ENCODE measurements at places on chromosomes 7 and 10.
A peak's percentile ranks its signal among the peaks of the same experiment; 100 is the strongest.

DNA sequence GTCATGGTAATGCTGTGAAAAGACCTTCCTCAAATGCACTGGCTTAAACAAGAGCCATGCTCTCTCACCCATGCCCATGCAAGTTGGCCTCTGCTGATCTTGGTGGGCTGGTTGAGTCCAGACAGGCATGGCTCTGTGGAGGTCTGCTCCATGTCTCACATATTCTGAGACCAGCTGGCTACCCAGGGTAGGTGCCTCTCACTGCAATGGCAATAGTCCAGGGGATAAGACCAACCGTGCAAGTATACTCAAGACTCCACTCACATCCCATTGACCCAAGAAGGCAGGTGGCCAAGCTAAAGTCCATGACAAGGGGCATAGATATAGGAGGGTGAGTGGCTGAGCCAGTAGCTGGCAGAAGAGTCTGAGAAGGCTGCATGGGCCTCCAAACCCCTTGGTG is 14.2 kb upstream of the EBF3 start:
- DNase-seq: no peak

GRCh38 chr10:110274072-110274627 is 30.6 kb downstream of the SMNDC1 start:
- DNase-seq: no peak

DNA sequence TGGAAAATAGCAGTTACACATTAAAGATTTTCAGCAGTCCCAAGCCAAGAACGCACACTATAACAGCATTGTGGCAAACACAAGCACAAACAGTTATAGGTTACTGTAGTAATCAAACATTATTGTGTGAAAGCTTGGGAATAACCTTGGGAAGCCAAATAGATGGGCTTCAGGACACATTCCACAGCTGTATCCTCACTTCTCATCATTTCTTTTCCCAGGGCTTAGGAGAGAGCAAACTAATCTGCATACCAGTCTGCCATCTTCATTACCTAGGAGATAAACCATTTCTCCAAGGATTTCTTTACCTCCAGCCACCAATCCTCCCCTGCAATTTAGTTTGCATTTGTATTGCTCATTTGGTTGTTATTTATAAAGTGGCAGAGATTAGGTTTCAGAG is 352.4 kb downstream of the SH2D4B start:
- no peak for DNase-seq

DNA sequence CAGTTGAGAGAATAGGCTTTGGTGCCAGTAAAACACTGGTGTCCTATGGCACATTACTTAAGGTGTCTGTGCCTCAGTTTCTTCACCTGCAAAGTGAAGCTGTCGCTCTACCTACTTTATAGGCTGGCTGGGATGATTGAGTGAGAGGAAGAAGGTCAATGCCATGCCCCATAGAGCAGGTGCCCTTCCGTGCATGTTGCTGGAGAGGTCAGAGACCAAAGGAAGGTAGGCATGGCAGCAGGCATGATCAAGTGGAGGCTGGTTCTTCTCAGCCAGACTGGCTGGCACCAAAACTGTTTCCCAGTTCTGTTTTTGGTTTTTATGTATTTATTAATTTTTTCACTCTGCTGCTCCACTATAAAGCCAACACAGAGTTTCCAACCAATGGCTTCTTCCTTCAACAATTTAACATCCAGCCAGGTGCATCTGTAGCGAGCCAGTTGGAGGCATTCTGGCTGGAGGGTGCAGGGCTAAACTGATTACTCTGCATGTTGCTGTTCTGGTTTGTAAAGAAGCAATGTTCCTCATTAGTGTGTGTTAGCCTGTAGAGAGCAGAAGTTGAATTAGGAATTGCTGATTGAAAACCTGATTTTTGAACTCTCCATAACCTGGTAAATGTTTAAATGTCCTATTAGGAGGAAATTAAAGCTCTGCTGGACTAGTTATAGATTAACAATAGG is 144.3 kb upstream of the TNS3 start:
- no peak for DNase-seq

- DNase-seq: no peak
Measured at GRCh38 chr7:126529833-126530232, 722.9 kb downstream of the GRM8 start.

DNA sequence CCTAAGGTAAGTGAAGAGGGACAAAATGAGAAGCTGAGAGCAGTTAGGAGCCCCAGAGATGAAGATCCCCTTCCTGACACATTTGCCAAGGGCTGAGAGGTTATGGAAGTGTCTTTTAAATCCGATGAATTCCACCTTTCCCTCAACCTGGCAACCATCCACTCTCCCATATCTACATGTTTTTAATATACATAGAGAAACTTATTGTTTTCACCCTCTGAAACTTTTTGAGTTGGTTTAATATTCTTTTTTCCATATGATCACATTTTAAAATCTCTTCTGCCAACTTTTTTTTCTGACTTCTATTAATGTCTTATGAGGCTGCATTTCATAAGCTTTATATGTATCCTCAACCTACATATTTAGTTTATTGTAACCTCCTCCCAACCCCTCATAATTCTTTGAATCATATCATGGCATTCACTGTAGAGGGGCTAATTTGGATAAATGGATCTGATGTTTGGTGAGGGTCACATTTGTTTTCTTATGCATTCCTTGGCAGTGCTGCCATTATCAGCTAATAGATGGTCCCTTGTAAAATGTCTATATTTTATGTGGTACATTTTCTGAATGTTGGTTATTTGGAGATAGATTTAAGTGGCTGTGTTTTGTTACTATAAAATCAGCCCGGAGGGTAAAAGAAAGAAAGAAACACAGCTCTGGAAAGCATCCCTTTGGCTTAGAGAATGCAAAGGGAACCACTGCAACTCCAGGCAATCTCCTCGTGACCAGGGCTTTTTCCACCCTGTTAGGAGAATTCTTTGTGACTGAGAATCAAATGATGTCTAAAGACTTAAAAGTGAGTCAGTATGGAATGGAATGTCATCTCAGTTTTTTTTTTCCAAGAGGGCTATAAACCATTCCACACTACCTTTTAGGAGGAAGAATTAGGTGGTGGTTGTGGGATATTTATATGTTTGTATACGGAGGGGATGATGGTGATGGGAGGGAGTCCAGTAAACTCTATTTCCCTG is 334.4 kb downstream of the SUGCT start:
- no peak for DNase-seq

DNA sequence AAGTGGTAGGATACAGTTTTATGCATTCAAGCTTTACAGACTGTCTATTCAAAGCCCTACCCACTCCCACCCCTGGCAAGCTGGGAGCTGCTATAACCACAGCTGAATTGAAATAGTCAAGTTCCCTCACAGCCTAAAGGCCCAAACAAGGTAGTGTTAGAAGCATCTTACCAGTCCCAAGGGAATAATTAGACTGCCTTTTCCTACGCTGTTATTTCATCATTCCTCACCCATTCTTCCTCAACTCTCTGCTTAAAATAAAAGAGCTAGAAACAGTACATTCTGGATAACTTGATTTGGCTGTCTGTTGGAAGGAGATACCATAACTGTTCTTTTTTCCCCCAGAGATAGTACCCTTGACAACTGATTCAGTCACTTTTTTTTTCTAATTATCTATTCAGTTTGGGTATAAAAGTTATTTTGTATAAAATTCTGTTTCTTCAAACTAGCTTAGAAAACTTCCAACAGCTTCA is 54.0 kb downstream of the RAPGEF5 start:
- DNase-seq: no peak

GRCh38 chr10:22534849-22535604 is 179.4 kb downstream of the PIP4K2A start:
- no peak for DNase-seq

GRCh38 chr10:11284291-11285085 is 266.8 kb downstream of the CELF2 start:
- DNase-seq: no peak

DNA sequence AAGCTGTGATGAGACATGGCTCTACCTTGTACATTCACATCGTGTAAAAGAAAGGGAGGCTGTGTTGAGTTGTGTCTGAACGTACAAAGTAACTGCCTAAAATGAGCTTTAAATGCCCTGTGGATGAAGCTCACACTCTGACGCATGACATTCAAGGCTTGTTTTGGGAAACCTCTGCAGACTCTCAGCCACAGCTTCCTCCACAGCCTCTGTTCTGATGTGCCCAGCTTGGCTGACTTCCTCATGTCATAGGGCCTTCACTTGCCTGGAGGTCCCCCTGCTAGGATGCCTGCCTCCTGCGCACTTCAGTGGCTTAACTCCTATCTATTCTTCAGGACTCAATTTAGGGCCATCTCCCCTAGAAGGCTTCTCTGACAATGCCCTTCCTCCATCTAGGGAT is 230.0 kb upstream of the HABP2 start:
- DNase-seq: no peak

DNA sequence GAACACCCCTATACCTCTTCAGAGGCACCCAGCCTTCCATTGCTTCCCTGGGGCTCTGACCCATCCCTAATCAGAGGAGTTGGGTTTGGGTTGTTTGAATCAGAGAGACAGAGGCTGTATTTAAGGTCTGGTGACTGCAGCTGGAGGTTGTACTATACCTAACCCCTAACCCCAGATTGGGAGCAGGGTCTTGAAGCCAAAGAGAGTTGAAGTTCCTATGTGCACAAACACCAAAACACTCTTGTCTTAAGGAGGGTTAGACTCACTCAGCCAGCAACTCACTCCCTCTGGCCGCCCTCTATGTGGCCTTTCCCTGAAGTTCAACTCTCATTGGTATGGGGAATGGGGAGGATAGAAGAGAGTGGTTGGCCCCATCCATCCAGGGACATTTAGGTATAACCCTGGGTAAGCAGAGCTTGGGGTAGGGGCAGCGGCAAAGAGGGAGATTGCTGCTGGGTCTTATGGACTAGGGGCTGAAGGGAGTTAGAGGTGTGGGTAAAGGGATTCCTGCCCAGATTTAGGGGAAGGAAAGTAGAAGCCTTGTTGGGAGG is 80.0 kb downstream of the PAX2 start:
- no peak for DNase-seq

- no peak for DNase-seq
Measured at GRCh38 chr7:87091487-87092066, 32.1 kb upstream of the ELAPOR2 start.

DNA sequence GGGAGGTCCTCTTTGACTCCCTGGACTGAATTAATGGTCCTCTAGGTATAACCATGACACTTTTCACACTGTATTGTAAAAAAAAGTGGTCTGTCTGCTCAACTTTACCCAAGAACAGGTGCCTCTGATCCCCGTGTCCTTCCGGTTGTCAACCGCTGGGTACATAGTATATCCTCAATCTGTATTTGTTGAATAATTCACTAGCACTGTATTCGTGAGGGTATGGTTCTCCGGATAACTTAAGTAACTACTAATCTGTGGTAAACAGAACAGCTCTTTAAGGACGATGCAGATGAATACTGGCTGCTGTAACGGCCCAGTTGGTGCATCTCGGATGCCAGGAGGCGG is 472 bp upstream of the ADAM22 start:
- no peak for DNase-seq

DNA sequence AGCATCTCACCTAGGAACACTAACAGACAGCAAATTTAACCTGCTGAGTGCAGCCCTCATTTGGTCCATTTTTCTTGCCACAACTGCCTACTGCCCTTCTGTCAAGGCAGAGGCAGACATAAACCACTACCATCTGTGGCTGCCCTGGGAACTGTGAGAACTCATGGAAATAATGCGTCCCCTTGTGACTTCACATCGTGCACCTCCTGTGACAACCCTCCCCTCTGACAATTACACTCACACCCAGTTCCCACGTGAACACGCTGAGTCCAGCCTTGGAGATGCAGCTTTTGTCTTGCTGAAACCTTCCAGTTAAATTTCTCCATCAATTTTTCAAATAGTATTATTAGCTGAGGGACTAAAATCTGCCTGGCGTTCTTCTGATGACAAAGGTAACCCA is 193.1 kb upstream of the KLF14 start:
- no peak for DNase-seq

DNA sequence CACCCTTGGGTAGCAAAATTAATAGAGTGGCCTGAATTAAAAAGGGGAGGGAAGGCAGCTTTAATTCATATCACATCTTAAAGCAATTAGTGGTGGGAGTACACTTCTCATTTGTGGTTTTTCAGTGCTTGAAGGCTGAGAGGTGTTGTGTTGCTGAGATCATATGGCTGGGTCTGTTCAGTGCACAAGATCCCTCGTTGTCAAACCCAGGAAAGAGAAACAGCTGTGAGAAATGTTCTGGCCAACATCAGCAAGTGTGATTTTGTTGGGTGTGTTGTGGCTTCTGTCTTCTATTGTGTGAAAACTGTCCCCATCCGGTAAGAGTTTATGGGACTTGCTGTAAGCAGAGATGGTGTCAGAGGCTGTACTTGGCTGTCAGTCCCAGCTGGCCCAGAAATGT is 197.9 kb upstream of the BMPER start:
- DNase-seq: no peak

DNA sequence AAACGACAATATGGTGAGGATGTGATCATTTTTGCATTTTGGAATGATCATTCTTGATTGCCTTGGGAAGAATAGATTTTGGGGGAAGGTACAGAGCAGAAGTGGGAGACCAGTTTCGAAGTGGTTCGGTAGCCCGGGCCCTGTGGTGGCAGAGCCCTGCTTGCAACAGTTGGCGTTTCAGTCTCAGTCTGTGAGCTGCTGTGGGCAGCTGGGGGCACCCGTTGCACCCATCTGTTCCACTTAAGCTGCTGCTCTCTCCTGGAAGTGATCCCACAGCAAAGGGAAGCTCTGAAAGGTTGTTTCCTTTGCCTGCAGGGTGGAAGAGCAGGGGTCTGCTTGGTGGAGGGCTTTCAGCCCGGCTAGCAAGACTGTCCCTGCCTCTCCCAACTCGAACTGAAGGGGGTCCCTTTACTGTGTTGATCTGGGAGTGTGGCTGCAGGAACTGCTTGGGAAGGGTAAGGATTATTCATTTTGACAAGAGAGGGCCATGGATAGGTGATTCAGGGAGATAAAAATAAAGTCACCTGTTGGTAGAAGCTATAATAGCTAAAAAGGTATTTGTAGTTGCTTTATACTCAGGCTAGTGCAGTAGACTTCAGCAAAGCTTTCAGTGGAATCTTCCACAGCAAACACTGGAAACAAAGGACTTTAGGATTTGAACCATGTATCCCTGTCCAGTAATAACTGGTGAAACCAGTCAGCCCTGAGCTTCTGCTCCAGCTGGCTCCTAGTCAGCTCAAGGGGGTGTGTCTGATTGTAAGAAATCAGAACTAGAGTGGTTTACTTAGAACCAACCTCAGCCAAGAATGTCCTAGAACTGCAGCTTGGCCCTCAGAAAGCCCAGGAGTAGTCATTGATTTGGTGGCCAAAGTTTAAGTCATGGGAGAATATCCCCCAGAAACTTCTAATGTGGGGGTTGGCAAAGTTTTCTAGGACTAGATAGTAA is 53.1 kb upstream of the PDCD4 start:
- DNase-seq: peak; percentile 60

DNA sequence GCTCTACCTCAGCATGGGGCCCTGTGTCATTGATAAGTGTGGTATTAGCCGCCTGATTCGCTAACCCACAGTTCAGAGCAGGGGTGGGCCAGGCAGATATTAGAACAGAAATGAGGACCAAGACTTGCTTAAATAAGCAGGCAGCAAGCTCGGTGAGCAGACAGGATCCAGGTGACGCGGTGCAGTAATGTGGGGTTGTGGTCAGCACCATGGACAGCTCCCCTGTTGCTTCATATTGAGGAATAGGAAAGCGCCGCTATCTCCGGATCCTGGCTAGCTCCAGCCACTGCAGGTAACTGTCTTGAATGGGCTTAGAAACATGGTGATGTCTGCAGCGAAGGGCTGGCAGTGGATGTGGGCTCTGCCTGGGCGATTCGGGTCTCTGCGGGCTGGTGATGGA is 51.3 kb upstream of the GPR26 start:
- peak; percentile 58 for DNase-seq

Data from large intestine (tissue), 12 donors.